ENCODE measurements at places on chromosomes 6 and 20. TPM values are rescaled to one million over a fixed set of nuclear protein-coding genes. Genes with fewer than 3 reads are reported as not detected.
A peak's percentile ranks its signal among the peaks of the same experiment; 100 is the strongest.

GRCh38 chr6:161235776-161236633 lies 37.9 kb downstream of the AGPAT4 start:
- DNase-seq = peak; percentile 35
- peaks cover 4% of the 10 kb centered on the region for H3K4me1 ChIP-seq
- H3K27ac ChIP-seq = no peak overlapping the region
- no peaks in the 10 kb centered on the region for H3K27me3 ChIP-seq

- no peak for DNase-seq
- H3K27ac ChIP-seq = no peak overlapping the region
- no peaks in the 10 kb centered on the region for H3K27me3 ChIP-seq
- H3K4me3 ChIP-seq = no peak overlapping the region
Observed at GRCh38 chr6:107767637-107768036, 56.5 kb downstream of the SCML4 start.

- no peak overlapping the region for H3K27ac ChIP-seq
- H3K27me3 ChIP-seq = no peaks in the 10 kb centered on the region
- no peak for DNase-seq
- H3K36me3 ChIP-seq = no peaks in the 10 kb centered on the region
- no peak overlapping the region for H3K4me3 ChIP-seq
Observed at GRCh38 chr6:111566873-111567517, 38.7 kb downstream of the TRAF3IP2 start.

DNA sequence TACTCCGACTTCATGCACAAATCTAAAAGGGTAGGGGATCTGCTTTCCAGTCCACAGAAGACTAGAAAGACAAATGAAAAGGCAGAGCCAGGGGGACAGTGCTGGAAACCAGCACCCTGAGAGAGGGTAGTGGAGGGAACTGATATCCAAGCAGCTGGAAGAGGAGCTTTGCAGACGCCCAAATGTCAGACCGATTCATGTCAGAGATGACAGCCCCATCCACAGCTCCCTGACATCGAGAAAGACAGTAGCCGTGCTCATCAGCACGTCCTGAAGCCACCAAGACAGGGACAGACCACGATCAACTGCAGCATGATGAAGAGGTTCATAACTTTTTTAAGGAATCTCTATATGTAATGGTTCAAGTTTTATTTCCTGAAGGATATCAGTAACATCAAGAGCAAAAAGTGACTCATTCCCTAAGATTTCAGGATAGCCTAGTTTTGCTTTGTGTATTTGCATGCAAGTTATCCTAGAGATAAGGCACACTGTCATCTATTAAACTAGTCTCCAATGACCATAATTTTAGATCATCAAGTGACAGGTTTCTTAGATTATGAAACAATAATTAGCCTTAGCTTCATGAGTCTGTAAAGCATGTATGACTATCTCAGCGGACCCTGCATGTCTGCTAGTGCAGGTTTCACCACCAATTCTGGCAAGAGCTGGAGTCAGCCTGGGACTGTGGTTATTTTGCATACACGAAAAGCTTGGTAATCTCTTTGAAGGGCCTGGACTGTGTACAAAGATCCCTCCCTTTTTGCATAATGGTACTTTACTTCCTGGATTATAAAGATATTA lies 43.0 kb downstream of the PRDM1 start:
- no peaks in the 10 kb centered on the region for H3K27me3 ChIP-seq
- H3K27ac ChIP-seq = no peak overlapping the region
- no peak for DNase-seq
- no peaks in the 10 kb centered on the region for H3K36me3 ChIP-seq
- no peaks in the 10 kb centered on the region for H3K4me1 ChIP-seq

DNA sequence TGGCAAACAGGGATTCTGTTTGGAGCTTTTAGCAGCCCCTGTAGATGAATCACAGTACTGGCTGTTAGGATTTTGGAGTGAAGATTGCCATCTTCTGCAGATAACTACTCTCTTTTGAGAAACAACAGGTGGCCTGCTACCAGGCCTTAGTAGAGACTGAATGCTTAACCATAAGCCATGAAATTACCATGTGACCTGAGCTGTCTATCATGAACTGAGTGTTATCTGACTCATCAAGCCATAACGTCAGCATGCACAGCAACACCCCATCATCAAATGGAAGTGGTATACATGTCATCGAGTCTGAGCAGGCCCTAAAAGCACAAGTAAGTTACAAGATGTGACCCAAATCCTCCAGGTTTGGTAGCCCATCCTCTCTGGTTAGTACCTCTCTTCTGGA lies 132.6 kb downstream of the GPR63 start:
- H3K27me3 ChIP-seq = no peaks in the 10 kb centered on the region
- no peak overlapping the region for H3K27ac ChIP-seq
- no peaks in the 10 kb centered on the region for H3K36me3 ChIP-seq
- H3K4me1 ChIP-seq = no peaks in the 10 kb centered on the region
- DNase-seq = no peak

DNA sequence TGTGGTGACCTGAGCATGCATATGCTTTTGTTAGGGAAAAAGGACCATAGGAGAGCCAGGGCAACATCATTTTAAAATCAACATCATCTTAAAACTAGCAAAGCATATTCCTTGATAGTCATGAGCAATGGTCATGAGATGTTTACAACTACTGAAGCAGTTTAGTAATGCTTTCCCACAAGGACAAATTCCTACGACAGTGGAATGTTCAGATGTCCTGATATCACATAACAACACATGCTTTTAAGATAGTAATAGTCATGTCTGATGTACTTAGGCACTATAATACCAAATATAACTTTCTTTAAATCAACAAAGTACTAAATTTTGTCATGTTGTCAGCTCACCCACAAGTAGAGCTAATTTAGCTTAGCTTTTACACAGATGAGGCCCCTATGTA lies 370.3 kb downstream of the HTR1B start:
- no peak overlapping the region for H3K27ac ChIP-seq
- no peak overlapping the region for H3K4me3 ChIP-seq

- H3K4me3 ChIP-seq = no peak overlapping the region
- H3K4me1 ChIP-seq = peaks cover 7% of the 10 kb centered on the region
- H3K27me3 ChIP-seq = no peaks in the 10 kb centered on the region
- no peaks in the 10 kb centered on the region for H3K36me3 ChIP-seq
- no peak overlapping the region for H3K27ac ChIP-seq
Observed at GRCh38 chr6:107509506-107509905, 19.6 kb downstream of the SOBP start.

DNA sequence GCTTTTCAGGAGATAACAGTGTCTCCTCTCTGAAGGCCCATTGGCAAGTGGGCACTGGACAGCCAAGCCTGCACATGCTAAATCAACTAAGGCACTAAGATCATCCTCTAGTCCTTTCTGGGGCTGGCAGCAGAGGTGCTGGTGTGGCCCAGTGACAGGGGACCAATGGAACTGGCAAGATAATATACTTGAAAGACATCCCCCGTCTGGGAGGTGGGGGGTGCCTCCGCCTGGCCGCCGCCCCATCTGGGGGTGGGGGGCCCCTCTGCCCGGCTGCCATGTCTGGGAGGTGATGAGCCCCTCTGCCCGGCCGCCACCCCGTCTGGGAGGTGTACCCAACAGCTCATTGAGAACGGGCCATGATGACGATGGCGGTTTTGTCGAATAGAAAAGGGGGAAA lies 223.3 kb downstream of the UNC5CL start:
- H3K4me3 ChIP-seq = no peak overlapping the region
- no peaks in the 10 kb centered on the region for H3K4me1 ChIP-seq
- no peaks in the 10 kb centered on the region for H3K36me3 ChIP-seq
- H3K27me3 ChIP-seq = no peaks in the 10 kb centered on the region
- H3K27ac ChIP-seq = no peak overlapping the region
- no peak for DNase-seq

GRCh38 chr6:166768761-166769160 lies 141.7 kb upstream of the RPS6KA2 start:
- peaks cover 26% of the 10 kb centered on the region for H3K4me1 ChIP-seq
- peak; percentile 35 for DNase-seq
- H3K27me3 ChIP-seq = no peaks in the 10 kb centered on the region

Gene GPX5
- not detected for total RNA-seq

Gene SEL1L2
- not detected for total RNA-seq

Gene SLC25A27
- 9.5 TPM for total RNA-seq

Gene POM121L2
- 0.09 TPM for total RNA-seq

Gene TBXT
- 0.25 TPM for total RNA-seq

Gene DZANK1
- total RNA-seq = 9.9 TPM

Gene CTCFL
- total RNA-seq = 0.82 TPM
